ENCODE measurements at places on chromosomes 7 and 10.
A peak's percentile ranks its signal among the peaks of the same experiment; 100 is the strongest.

DNA sequence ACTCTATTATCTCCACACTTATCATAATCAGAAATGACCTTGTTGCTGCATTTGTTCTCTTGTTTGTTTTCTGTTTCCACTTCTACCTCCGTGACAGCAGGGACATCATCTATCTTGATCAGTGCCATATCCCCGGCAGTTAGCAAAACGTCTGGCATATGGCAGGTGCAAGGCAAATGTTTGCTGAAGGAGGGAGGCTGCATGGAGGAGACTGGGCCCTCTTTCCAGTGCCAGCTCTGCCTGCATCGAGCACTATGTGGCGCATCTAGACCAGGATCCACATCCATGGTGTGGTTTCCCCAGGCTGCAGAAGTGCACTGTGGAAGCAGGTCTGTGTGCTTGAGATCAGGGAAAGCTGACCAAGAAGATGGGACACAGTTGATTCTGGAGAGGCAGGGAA, 181.2 kb downstream of the KCNMA1 start:
- no peak for DNase-seq

DNA sequence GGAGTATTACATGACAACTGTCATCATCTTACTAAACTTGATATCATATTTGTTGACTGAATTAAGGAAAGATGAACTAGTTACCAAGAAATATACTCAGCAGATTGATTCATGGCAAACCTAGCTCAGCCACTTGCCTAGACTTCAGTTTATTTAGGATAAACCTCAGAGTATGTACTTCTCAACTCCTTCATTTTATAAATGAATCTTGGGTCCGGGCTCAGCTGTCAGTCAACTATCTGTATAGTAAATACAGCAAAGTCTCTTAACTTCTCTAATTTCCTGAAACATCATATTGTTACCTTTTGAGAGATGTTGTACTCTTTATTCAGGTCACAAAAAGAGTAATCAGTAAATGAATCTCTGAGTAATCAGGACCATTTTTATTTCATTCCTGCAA, 211.0 kb upstream of the KLF14 start:
- DNase-seq = no peak

GRCh38 chr7:151759591-151760042, 117.3 kb downstream of the PRKAG2 start:
- peak; percentile 3 for DNase-seq

DNA sequence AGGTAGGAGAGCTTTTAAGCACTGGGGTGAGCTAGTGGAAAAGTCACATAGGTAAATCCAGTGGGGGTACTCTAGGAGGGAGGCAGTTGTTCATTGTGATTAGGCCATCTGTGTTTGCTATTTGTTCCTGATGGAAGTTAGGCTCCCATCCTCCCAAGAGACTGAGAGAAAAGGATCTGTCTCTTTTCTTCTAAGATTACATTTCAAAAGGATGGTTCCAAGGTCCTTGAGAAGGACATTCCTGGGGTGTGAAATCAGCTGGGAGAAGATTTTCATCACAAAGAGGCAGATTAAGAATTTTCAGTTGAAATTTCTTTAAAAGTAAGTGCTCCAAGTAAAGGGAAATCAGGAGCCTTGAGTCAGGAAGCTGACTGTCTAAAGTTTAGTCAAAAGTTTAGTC, 210.8 kb upstream of the CSTF2T start:
- no peak for DNase-seq

DNA sequence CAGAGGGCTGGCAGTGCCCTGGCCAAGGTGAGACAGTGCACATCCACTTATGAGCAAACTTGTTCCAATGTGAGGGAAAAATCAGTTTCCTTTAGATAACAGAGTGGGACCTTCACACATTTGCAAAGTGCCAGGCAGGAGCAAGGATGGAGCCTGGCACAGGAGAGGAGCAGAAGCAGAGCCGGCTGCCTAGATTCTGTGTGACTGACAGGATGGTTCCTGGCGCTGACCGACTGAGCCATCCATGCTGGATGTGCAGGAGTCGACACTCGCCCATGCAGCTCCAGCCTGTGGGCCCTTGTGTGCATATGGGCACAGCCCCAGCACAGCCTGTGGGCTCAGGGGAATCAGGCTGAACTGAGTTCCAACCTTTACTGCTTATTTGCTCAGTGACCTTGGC, 346.5 kb downstream of the GRID1 start:
- DNase-seq = no peak

- DNase-seq = no peak
Observed at GRCh38 chr7:80429181-80429580, 82.7 kb downstream of the GNAT3 start.

Data from AML-193 (cell line).